Activated naive CD4-positive, alpha-beta T cell (primary cell): ENCODE measurements at places on chromosomes 2 and 18.

DNA sequence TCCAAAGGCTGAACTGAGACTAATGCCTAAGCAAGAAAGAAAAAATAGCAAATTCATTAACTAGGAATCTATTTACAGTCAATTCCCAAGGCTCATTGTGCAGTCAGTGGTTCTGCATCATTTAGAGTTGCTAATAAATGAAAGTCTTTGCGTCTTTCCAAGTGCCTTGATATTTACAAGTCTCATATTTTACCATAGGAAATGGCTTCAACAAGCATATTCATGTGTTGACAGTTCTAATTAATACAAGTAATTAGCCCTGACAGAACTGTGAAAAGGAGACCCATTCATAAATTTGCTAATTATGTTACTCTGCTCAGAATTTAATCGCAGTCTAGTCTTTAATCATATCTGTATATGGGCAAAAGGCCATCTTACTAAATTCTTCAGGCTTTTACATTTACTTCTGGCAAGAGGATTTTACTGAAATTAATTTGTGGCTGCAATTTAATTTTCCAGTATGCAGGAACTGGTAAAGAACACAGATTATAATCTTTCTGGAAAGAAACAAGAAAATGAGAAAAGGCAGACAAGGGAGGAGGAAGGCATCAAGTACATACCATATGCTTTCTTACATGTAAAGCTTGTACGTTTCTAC lies 126.4 kb downstream of the RHBDD1 start:
- no peak for DNase-seq

GRCh38 chr2:85889627-85890281 lies 964 bp upstream of the ST3GAL5 start:
- DNase-seq: no peak

DNA sequence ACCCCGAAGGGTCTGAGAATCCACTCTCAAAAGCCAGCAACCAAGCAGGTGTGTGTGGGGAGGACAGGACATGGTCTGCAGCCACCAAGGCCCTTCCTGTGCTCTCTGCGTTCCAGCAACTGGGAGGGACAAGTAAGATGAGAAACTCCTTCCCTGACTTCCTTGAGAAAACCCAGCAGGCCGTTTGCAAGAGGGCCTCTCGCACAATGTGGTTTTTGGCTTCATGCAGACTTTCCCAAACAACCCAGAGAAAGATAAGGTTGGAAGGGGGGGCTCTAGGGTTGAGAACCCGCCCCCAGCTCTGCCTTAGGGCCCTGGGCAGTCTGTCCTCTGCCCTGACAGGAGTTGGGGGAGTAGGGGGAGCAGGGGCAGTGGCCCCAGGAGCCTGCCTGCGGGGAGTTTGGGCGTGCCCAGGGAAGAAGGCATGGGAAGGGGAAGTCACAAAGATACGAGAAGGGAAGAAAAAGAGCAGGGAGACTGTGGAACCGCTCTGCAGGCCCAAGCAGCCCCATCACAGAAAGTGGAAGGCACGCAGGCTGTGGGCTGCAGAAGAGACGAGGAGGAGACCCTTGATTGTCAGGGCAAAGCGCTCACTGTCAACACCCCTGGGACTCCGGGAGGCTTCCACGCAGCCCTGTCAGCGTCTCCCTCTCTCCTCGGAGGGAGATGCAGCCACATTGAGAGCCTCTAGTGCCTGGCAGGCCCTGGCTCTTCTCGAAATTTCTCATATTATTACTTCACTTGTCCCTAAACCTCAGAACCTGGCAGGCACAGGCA lies 99.8 kb downstream of the SMAD7 start:
- no peak for DNase-seq

DNA sequence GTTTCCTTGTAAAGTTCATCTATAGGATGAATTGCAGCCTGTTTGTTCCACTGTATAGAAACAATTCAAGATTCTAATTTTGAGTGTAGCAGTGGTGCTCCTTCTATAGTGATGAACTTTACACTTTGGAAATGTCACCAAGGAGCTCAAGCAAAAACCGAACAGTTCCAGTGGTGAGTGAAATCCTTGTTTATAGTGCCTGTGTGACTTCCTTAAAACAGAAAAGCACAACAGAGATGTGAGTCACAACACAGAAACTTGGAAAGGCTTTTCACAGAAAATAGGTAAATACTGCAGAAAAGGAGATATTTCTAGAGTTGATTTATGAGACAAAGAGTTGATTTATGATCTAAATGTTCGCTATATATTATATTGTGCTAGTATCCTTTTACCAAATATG lies 482.0 kb downstream of the PTPRM start:
- no peak for DNase-seq

GRCh38 chr2:233689501-233689900 lies 3.2 kb upstream of the UGT1A6 start:
- DNase-seq: no peak

DNA sequence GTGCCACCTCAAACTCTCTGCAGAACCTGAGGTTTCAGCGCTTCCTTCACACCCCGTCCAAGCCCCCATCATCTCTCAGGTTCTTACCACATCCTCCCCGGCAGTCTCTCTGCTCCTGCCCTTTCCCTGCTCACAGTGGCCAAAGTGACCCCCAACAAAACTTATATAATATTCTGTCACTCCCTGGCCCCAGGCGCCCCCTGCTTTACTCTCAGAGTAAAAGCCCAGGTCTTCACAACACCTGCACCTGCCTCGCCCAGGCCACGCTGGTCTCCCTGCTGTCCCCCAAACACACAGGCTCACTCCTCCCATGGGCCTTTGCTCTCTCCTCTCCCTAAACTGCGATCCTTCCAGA lies 6.4 kb downstream of the ITGB1BP1 start:
- DNase-seq: no peak

- no peak for DNase-seq
These were observed 258.5 kb downstream of the DOK6 start for GRCh38 chr18:69659142-69659651.

GRCh38 chr2:25042321-25043240 lies 705 bp downstream of the EFR3B start:
- DNase-seq: no peak

- DNase-seq: no peak
These were observed 81.9 kb downstream of the DGKD start for GRCh38 chr2:233436191-233436581.

DNA sequence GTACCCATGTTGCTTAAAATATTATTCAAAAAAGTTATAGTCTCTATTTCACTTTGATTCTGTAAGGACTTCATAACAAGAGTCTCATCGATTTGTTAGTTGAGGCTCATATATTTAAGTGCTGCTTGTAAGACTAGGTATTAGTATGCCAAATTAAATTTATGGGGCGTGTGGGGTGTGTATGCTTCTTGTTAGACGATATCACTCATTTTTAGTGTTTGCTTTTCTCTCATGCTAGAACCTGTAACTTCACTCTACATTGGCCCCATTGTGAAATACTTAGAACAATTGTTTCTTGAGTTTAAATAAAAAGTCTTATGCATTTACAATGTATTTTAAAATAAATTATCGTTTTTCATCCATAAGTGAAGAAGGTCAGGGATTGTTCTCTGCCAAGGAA lies 63.6 kb downstream of the CTNNA2 start:
- DNase-seq: no peak

GRCh38 chr18:32324181-32324580 lies 134.3 kb downstream of the MEP1B start:
- no peak for DNase-seq

- DNase-seq: no peak
These were observed 26.1 kb downstream of the IGFBP2 start for GRCh38 chr2:216659276-216659675.

- no peak for DNase-seq
These were observed 40.9 kb downstream of the MTHFD2 start for GRCh38 chr2:74239346-74239745.

GRCh38 chr2:126995621-126996377 lies 97.1 kb downstream of the TEX51 start:
- DNase-seq: no peak
